ENCODE measurements at places on chromosomes 4 and X.

GRCh38 chrX:72276478-72276953, 532 bp downstream of the RPS4X start:
- no peak for DNase-seq

DNA sequence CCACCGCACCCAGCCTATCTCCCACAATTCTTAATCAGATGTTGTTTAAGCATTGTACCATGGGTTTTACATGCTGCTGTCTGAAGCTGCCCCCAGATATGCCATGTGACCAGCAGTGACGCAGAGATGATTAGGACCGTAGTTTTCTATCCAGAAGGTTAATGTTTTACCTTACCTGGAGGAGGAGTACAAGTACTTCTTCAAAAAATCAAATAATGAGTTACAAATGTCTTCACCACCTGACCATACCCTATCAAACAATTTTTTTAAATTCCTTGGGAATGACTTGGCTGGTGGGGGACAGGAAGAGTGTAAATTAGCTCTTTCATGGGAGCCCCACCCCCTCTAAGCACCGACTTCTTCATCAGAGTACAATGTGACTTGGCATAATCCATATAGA, 16.2 kb upstream of the SGMS2 start:
- no peak for DNase-seq

DNA sequence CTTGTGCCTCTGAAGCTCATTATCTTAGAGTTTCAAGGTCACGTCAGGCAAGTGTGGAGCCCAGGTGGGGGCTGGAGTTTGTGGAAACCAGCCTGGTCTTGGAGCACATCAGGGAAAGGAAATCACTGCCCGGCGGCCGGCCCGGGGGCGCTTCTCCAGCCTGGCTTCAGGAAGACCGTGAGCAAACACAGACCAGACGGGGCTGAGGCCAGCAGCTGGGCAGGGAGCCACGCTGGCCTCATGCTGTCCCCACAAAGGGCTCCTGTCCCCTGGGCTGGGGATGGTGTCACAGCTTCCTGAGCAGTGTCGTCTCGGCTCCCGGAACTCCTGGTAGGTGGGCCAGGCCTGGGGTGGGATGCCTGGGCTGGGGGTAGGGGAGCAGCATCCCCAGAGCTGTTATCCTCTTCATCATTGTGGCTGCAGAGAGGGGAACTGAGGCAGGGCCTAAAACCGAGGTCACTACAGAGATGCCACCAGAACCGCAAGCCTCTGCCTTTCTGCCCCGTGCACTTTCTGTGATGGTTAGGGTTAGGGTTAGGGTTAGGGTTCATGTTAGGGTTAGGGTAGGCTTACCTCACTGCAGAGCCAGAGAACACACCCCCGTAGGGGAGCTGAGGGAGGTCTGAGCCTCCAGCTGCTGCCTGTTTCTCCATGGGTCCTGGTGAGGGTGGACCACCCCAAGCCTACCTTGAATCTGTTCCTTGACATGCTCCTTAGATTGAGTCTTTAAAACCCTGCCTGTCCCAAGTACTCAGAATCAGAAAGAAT, 77.5 kb downstream of the HTRA3 start:
- no peak for DNase-seq

DNA sequence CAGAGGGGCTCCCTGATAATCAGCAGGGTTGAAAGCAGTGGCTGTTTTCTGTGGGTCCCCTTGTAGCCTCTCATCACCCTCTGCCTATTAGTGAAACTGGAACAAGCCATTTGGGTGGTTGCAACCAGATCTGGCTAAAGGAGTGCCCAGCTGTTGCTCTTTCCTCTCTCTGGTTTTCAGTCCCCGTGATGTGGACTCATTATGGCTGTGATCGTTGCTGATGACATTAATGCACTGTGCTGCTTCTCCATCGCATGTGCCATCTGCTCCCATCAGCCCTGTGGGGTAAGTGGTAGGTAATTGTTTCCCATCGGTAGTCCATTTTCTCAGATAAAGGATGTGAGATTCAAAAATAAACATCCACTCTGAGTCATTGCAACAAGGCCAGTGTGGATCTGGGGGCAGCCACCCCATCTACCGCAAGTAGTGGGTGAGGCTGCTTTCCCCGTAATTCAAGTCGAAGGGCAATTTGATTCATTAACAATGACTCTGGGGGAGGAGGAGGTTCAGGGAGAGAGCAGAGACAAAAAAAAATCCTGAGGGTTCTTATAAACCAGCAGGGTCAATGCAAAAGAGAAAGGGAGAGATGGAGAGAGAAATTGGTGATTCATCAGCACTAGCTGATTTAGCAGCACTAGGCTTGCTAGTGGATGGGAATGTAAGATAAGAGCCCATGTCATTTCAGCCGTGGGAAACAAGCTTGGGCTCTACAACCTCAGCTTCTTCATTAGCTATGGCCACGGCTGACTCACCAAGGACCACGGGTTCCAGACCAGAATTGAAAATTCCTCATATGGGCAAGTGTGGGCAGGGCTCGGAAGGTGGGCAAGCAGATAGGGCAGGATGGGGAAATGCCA, 357.8 kb downstream of the MID1IP1 start:
- DNase-seq = no peak

DNA sequence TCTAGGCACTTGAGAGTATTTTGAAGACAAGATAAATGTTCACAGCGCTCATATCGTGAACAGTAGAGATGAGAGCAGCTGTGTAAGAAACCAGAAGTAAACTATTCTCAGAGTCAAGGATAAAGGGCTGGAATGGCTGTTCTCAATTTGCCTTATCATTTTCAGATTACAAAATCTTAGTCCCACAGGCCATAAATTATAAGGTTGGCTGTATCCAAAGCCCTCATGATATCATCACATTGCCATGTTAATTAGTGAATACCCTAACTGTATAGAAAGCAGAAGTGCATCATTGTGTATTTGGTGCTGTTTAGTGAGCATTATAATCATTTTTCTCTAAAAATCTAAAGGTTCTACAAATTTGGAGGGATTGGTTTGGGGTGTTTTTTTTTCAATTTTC, 168.9 kb upstream of the EDNRA start:
- DNase-seq = no peak

GRCh38 chr4:4613641-4614286, 71.9 kb upstream of the STX18 start:
- no peak for DNase-seq

GRCh38 chr4:112026058-112026457, 119.2 kb upstream of the FAM241A start:
- DNase-seq = no peak

DNA sequence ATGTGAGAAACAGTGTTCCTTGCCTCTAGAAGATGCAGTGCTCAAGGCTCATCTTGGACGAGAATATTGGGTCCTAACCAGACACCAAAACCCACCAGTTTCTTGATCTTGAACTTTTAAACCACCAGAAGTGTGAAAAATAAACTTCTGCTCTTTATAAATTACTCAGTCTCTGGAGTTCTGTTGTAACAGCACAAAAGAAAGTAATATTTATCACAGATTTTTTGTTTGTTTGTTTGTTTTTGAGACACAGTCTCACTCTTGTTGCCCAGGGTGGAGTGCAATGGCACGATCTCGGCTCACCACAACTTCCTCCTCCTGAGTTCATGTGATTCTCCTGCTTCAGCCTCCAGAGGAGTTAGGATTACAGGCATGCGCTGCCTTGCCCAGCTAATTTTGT, 371.1 kb upstream of the NDST4 start:
- DNase-seq = no peak

- no peak for DNase-seq
Observed at GRCh38 chr4:110798687-110799086, 175.8 kb upstream of the PITX2 start.

DNA sequence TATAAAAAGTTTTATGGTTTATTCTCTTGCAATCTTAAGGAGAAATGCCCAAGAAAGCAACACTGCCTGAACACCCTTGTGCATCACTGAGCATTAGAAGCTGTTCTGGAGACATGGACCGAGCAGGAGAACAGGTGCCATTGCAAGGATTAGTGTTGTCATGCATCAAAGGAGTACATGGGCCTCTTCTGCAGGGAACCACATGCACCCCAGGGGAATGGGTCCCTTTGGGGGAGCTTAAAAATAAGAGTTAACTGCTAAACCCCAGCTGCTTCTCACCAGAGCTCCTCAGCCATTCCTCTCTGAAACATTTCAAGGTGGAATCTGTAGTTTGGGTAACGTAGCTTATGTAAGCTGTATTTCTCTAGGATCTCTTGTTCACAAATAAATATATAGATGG, 353.0 kb upstream of the SLC7A11 start:
- no peak for DNase-seq

DNA sequence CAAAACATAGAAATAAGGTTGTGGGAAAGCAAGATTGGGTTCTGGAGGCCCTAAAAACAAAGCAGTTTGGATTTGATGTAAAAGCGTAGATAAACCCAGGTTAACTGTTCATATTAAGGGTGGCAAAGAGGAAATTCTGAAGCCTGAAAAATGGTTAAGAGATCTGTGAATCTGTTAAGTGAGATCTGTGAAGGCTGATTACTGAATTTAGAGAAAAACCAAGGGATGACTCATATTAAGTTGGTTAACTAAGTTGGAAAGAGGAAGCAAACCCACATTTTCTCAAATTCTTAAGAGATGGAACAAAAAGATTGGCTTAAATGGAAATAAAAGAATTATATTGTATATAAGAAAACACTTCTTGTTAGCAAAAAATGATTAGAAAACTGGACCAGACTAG, 22.8 kb downstream of the GPAT3 start:
- DNase-seq = no peak

- DNase-seq = no peak
Observed at GRCh38 chr4:181157647-181158046, 1085.6 kb upstream of the TENM3 start.

DNA sequence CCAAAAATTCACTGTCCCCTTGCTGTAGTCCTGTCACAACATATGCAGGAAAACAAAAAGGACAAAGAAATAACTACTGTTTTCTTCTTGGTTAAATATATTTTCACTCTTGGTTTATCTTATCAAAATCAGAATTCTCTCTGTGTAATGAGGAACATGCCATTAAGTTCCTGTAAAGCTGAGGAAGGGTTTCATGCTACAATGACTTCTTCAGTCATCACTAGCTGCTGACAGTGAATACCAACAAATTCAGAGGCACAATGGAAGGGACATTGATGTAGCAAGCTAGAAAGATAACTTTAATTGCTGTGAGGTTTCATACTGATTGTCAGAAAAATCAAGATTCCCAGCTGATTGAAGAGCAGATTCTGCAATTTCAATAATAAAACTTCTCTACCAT, 782.9 kb upstream of the HTR2C start:
- no peak for DNase-seq

DNA sequence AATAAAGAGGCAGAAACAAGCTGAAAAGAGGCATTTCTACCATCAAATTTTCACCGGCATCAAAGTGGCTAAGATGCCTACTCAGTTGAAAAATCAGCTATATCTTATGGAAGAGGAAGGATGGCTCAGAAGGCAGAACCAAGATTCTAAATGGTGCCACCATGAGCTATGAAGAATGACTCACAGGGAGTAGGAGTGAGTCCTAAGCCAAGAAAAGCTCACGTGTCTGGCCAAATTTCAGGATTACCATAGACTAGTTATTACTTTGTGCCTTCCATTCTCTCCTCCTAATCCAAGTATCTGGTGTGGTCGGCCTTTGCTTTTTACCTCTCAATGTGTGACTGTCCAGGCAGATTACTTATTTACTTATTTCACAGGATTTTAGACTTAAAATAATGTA, 54.8 kb downstream of the BMP3 start:
- no peak for DNase-seq

GRCh38 chrX:13123857-13124345, 79.5 kb upstream of the FAM9C start:
- no peak for DNase-seq
